ENCODE measurements at places on chromosomes 13 and 19.
A peak's percentile ranks its signal among the peaks of the same experiment; 100 is the strongest.

DNA sequence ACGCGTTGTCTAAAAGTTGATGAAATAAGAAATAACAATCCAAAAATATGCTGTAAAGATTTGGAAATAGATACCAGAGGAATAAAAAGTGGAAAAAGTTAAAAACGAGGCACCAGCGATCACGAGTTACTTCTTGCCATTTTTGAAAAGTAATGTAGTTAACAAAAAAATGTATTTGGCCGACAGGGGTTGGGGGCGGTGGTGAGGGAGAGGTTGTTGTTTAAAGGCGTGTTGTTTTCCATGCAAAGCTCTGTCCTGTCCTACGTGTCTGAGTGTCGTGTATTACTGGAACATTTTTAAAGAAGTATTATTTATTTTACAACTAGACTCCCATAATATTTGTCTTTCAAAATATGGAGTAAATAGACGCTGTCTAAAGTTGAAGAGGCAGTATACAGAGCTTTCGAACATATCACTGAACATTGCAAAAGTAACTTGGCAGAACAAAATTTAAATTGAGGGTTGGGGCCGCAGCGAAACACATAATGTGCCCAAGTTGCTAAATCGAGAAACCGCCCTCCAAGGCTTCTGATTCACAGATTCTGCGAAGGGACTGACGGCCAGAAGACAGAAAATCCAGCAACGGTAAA is 823 bp downstream of the FBXO17 start:
- no peak for DNase-seq

- peak; percentile 20 for DNase-seq
Observed at GRCh38 chr13:38685974-38686576, 802 bp upstream of the FREM2 start.

DNA sequence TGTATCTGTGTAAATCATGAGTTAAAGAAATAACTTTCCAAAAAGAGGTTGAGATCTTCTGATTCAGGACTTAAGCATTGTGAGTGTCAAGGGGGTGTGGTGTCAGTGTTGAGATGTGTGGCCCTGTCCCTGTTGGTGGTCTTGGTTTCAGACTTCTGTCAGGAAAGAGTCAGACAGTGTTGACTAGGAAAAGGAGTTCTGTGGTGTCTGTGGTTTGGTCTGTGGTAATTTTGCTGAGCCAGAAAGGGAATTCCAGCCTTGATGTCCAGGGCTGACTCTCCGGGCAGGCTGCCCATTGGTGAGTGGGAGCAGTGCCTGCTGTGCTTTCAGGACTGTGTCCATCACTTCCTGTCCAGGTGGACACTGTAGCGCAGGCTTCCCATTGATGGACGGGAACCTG is 39.8 kb upstream of the IGFL4 start:
- DNase-seq = no peak

DNA sequence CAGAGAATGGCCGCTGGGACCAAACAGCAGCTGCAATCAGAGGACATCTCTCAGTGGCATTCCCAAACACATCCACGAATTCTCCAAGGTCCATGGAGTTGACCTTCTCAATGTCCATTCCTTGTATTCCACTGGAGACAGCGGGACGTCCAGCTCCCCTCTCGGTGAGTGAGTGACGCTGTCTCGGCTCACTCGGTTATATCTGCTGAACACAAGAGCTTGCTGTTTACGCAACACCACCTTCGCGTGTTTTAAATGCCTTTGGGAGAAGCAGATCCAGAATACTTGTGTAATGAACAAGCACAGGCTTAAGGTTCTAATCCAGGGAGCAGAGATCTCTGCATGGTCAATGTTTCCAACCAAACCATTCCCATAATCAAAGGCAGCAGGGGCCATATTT is at the start of gene URAD:
Gene URAD (minus strand): TSS at position 174 of the 400 bp plus-strand sequence. CDS start 56 bp downstream, at position 118.
- DNase-seq = no peak

DNA sequence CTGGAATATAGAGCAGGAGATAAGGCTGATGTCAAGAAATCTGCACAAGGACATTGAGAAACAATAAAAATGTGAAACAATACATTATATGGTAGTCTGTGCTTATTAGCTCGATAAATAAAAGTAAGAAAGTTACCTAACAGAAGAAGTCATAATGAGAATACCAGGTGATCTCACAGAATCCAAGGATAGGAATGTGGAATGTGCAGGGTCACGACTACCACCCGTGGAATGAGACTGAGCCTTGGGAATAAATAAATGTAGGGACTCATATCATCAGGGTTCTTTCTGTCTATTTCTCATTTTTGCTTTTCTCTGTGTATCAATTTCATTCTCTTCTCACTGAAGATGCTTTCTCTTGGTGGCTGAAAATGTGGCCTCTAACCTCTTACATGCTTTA is 26.0 kb upstream of the KBTBD7 start:
- no peak for DNase-seq

DNA sequence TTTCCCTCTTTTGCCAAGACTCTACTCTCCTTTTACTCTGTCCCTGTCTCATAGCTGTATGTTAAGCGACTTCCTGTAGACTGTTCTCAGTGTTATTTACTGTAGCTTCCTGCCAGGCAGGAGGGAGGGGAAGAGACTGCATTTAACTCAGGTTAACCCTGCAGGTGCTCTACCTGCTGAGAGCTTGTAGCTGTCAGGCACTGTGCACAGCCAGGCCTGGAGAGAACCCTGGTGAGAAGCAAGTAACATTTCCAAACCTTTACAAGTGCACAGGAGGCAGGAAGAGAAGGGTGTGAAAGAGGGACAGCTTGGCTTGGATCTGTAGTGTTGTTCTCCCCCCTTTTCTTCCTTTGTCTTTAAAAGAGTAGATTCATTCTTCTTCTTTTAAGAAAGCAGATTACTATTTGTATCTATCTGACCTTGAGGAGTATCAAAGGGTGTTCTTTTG is 167.1 kb downstream of the LMO7 start:
- DNase-seq = peak; percentile 18

DNA sequence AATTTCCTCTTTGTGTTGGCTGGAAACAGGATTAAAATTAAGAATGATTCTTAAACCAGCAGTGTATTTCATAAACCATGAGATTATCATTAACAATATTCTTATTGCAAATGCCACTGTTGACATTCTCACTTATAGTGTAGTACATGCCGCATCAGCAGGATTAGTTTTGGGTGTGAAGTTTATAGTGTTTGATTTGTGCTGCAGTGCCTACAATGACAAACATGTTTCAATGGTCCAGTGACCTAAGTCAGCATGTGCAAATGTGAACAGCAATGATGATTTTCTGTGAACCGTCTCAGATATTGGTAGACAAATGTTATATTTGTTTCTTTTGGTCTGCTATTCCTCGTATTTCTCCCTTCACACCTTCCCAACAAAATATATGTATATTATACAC is 49.8 kb upstream of the TDRD3 start:
- DNase-seq = no peak

DNA sequence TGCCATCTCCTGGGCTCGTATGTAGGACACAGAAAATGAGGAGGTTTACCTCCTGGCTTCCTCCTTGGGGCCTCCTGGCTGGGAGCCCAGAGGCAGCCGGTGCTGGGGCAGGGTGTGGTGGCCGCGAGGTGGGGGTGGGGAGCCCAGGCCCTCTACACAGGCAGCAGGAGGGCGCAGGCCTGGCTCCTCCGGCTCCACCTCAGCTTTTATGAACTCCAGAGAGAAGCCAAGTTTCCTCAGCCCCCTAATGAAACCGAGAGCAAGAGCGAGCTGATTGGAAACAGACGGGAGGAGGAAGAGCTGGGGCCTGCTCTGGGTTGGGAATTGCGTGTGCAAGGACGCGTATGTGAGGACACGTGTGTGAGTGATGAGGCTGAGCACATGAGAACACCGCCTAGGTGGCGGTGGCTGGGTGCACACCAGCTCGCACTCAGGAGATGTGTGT is 23.1 kb downstream of the LYL1 start:
- peak; percentile 50 for DNase-seq

GRCh38 chr19:31073485-31074198 is 275.6 kb downstream of the TSHZ3 start:
- no peak for DNase-seq

DNA sequence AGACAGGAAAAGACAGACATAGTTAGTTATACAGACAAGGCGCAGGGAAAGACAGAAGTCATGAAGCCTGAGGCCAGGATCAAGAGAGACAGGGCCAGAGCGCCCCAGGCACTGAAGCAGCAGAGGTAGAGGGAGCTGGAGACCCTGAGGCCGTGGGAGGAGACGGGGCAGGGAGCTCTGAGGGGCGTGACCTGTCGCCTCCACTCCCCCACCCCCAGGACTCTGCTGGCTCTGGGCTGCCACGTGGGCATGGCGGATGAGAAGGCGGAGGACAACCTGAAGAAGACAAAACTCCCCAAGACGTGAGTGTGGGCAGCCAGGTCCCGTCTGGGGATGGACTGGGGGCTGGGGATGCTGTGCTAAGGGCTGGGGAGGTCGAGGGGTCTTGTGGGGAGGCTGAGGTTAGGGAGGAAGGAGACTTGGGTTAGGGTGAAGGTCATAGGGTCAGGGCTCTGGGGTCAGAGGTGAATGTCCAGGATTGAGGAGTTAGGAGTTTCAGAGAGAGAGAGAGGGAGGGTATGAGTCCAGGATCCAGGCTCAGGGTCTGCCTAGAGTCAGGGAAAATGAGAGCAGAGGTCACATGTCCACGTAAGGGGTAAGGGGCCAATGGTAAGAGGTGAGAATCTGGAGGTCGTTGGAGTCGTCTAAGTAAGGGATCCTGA is 31.1 kb downstream of the RYR1 start:
- DNase-seq = no peak

DNA sequence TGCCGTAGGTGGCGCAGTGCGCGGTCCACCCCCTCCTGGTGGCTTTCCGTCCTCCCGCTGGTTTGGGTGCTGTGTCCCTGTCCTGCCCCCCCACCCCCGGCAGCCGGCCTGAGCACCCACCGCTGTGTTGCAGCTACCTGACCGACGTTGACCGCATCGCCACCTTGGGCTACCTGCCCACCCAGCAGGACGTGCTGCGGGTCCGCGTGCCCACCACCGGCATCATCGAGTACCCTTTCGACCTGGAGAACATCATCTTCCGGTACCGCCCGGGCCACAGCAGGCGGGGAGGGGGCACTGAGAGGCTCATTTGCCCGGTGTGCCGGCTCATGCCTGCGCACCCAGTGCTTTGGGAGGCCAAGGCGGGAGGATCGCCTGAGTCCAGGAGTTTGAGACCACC is 20.6 kb downstream of the GNA11 start:
- no peak for DNase-seq

- no peak for DNase-seq
Observed at GRCh38 chr13:109568339-109568818, 218.0 kb downstream of the IRS2 start.

- peak; percentile 48 for DNase-seq
Observed at GRCh38 chr13:99966064-99966805, 5.3 kb downstream of the ZIC5 start.

GRCh38 chr19:31444931-31445330 is 95.7 kb upstream of the TSHZ3 start:
- no peak for DNase-seq

DNA sequence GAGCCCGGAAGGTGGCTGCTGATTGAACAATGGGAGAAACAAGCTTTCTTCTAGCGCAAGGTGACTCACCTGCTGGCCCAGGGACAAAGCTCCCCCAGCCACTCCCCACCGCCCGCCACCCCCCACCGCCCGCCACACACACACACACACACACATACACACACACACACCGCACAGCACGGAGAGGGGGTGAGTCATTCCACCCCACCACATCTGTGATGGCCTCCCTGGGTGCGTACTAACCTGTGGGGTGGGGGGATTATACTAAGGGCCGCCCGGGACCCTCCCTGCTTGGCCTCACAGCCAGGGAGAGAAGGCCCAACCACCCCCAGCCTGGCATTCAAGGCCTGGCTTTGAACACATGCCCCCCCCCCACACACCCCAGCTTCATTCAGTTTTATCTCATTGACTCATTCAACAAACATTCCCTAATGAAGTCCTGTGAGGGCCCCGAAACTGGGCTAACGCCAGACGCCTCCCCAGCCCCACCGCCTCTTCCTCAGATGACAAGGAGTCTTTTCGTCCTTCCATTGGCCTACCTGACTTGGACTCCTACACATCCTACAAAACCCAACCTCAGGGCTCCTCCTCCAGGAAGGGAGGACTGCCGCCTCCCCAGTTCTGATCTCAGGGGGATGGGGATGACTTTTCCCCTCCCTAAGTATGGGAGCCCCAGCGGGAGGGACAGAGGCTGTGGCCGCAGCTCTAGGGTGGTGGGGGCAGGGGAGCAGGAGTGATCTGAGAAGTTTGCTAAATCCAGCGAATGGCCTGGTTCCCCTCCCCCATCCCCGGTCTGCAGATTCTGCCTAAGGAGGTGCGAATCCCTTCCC is 5.8 kb upstream of the ONECUT3 start:
- peak; percentile 29 for DNase-seq

DNA sequence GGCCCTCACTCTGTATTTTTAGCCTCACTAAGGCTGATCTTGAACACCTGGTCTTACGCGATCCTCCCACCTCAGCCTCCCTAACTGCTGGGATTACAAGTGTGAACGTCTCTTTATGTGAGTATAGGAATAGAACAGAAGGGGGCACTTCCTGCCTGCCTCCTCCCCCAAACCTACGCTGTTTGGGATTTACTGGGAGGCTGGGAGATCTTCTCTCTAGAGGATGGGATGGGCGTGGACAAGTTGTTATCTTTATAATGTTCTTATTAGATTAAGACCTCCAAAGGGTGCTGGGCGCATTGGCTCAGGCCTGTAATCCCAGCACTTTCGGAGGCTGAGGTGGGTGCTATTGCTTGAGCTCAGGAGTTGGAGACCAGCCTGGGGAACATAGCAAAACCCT is 2.9 kb upstream of the CSNK1G2 start:
- DNase-seq = no peak

- peak; percentile 58 for DNase-seq
Observed at GRCh38 chr19:53892981-53893325, 11.0 kb downstream of the PRKCG start.

All from cerebellar cortex (tissue), 1 donor.